ENCODE measurements at places on chromosomes 4 and X.

DNA sequence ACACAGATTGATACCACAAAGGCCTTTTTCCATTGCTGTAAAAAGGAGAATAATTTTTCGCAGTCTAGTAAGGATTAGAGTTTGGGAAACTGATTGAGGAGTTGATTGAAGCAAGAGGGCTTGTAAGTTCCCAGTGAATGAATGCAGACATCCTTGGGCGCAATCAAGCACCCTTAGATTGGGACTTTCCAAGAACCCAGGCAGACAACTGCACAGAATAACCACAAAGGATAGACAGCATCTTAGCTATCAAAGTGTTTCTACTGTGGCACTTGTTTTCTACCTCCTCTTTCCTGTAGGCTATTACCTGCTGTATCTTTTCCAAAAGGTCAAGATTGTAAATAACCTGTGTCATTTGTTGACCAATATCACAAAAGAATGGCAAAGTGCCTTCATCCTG is 2.6 kb downstream of the COX18 start:
- DNase-seq: no peak

DNA sequence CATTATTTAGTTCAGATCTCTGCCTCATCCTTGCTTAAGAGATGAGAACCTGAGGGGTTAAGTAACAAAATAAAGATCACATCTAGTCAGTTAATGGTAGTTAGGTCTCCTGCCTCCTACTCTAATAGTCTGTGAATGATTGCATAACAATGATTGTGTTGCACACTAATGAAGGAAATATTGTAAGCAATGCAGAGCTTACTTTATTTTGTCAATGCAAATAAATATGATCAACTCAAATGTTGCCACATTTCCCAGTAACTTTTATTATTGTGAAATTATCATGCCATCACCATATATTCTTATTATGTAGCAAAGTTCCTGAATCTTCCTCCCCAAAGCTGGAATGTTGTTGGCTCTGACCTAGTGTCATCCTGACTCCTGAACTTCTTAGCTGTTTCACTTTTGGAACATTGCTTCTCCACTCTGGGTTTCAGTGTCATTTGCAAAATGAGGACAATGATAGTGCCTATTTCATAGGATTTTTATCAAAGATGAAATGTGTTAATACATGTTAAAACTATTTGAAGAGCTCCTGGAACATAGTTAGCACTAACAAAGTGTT is 17.0 kb upstream of the GABRA4 start:
- DNase-seq: no peak

GRCh38 chrX:149715468-149715867 is 3.6 kb downstream of the MAGEA11 start:
- no peak for DNase-seq

GRCh38 chr4:86006057-86006456 is 353.8 kb downstream of the MAPK10 start:
- DNase-seq: no peak

GRCh38 chr4:29295280-29295679 is 1424.9 kb upstream of the PCDH7 start:
- DNase-seq: no peak

DNA sequence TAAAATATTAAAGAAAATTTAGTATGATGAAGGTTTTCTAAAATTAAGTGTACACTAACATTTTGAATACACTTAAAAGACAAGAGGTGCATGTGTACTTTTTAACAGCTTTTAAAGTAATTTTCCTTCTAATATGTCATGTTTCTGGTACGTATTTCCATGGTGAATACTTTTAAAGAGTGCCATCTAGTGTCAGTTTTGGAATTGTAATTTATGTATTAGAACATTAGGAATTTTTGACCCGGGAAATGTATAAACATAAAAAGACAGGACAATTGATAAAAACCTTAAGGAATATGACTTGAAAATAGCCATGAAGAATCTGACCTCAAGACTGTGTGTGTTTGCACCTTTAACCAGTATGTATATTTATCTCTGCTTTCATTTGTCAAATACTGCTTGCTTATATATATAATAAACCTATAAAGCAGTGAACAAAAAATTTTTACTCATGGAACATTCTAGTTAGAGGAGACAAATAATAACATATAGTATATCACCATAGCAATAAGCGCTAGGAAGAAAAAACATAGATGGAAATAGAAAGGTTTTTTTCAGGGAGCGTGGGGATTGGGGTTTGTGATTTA is 7.2 kb downstream of the GSTCD start:
- DNase-seq: no peak

GRCh38 chrX:7730071-7730470 is 112.9 kb upstream of the VCX start:
- DNase-seq: no peak

DNA sequence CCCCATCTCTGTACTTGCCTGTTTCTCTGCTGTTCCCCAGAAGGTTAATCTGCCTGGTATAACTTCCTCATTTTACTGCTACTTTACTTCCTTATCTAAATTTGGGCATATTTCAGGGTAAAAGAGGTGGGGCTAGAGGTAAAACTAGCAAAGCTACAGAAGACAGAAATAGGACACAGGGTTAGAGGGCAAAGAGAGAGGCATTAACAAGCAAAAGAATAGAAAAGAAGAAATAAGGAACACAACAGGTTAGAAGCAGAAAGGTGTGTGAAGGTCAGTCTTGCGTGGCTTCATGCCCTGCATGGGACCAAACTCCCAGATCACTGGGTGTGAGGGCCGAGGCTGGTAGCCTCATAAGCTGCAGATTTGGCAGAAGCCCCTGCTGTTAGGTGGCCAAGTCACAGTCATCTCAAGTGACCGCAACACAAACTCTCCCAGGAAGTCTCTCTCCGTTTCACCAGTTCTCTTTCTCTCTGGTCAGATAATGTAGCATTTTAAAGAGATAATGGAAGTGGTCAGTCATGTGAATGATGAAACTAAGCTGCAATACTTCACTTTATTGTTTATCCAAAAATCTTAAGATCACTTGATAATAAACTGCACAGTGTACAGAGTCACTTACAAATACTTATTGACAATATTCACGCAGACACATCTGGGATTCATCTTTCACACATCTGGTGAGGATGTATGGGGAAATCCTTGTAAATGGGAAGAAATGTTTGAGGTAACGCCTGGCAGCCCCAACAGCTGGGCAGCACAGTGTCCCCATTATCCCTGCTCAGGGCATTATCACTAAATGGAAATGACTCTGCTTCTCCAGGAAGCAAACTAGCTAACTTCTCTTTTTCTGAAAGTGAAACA is 16.4 kb downstream of the TMEM154 start:
- no peak for DNase-seq

DNA sequence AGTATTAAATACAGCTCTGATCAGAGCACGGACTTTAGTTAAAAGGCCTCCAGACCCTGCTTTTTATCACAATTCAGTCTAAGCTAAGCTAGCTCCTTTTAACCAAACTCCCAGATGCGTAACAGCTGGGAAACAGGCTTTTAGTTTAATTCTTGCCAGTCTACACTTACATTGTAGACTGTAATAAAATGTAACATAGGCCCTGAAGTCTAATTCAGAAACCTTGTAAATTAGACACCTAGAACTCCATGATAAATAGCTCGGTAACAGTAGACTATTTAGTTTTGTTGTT is 20.1 kb downstream of the FBXO8 start:
- DNase-seq: no peak

DNA sequence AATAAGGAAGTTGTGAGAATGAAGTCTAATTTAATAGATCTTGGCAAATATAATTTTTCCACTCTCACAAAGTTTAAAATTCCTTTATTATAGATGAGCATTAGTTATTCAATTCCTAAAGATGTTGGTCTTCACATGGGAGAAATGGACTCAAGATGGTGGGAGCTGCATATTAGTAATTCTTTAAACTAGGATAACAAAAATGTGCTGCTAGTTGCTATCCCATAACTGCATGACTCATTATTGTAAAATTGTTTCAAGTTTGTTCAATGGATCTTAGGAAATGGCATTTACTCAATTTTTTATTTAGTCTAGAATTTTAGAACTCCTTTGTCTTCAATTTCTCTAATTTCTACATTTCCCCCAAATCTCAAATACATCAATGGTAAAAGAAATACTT is 155.8 kb downstream of the ATP10D start:
- DNase-seq: no peak

DNA sequence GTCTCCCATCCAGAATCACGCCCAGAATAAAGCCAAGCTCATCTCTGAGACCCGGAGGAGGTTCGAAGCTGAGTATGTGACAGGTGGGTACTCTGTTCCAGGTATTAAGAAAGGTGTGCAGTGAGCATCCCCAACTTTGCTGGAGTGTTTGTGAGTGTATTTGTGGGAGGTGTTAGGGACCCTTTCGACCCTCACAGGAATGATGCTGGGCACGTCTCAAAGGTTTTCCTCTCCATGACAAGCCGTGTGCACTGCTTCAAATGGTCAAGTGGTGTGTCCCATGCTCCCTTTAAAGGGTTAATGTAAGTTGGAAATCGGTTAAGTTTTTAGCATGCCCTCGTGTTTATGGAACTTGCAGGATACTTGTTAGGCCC is 442 bp downstream of the MOSPD2 start:
- DNase-seq: no peak

DNA sequence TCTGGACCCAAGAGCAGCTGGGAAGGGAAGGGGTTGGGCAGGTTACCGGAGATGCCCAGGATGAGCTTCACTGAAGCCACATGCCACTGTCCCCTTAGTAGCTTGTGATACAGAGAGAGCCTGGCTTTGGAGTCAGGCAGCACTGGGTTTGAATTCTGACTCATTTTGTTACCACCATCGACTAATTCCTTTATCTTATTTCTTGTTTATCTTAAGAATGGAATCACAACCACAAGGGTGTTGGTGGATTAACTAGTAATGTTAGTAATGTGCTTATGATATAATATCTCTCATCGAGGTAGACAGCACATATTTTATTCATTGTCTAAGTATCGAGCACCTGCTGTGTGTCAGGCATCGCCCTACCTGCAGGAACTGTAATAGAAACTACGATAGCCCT is 17.7 kb upstream of the STX18 start:
- DNase-seq: no peak
